ENCODE measurements at places on chromosomes 5 and 9. TPM values are rescaled to one million over a fixed set of nuclear protein-coding genes. Genes with fewer than 3 reads are reported as not detected.

- DNase-seq, result no peak
Observed at GRCh38 chr5:124951661-124952060, 205.2 kb upstream of the ZNF608 start.

DNA sequence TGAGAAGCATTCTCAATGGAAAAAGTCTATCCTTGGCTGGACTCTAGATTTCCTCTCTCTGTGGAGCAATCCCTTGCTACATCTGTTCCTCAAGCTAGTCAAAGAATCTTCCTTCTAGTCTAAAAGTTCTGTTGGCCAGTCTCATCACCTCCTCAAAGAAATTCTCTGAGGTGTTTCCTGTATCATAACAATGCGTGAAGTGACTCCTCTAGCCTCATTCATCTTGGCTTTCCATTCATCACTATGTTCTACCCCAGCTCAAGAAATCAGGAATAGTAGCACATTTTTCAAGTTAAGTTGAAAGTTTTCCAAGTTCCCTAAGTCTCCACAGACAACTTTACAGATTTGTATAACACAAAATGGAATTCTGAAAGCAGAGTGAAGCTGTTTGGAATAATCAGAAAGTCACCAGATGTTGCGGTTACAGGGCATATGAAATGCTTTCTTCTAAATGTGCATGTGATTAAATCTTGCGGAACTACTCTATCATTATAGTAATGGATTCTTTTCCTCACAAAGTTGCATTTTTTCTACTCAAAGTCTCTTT lies 176.6 kb upstream of the FREM1 start:
- no peak for DNase-seq

The ZDHHC11B gene
- total RNA-seq, result not detected

The PDZD2 gene
- total RNA-seq, result 1.2 TPM

The ANKRD55 gene
- 3.7 TPM for total RNA-seq

DNA sequence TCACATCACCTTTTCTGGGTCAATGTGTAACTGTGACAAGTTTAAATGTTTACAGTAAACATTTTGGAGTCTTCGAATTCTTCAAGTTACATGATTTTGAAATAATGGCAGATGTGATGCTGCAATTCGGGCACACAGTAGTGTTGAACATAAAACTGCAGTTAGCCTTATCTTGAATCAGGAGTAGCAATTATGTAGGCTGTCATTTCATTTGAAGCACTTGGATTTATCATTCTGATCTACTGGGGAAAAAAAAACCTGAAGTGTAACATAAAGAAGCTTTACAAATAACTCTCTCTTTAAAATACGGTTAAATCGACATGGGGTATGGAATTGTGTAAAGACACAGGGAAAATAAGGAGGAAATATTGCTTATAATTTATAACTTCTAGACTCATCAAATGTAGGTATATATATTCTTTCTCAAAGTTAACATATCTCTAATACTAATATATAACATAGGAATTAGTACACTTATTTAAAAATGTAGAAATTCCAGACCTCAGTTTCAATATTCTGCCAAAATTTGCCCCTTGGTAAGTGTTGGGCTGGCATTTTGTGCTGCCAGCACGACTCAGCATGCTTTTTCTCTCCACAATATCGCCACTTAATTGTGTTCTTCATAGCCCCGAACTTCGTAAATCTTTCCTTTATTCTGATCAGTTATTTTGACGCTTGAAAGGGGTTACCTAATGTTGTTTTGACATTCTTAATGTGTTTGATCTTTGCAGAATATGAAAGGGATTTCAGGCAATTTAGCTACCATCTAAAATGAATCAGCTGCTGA lies 226.7 kb downstream of the PRR16 start:
- DNase-seq, result no peak

DNA sequence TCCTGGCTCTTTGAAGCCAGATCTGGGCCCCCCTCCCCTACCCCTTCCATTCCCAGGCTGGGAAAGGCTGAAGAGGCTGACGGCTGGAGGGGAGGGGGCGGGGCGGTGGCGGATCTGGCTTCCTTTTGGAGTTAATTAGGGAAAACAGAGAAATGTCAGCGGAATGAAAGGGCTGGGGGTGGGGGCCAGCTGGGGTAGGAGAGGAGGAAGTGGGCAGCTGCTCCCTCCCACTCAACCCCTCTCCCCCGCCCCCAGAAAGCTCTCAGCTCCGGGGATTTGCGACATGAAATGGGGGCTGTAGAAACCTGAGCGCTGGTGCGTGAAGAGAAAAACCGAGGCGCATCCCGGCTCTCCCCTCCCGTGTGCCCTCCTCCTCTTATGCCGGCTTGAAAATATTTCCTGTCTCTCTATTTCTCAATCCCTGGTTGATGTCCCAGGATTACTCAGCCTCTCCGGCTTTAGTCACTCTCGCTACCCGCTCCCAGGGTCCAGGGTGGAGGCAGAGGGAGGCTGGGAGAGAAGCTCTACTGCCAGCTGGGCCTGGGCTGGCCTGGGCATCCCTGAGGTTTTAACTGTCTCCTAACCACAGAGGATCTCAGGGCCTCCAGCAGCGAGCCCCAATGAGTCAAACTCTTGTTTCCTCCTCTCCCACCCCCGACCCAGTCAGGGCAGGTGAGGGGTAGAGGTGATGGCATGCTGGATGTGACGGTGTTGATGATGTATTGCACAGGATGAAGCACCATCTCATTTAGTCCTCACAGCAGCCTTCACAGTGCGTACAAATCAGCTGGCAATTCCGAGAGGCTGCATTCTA lies 20.1 kb downstream of the PCDHGC5 start:
- DNase-seq, result peak; percentile 78

DNA sequence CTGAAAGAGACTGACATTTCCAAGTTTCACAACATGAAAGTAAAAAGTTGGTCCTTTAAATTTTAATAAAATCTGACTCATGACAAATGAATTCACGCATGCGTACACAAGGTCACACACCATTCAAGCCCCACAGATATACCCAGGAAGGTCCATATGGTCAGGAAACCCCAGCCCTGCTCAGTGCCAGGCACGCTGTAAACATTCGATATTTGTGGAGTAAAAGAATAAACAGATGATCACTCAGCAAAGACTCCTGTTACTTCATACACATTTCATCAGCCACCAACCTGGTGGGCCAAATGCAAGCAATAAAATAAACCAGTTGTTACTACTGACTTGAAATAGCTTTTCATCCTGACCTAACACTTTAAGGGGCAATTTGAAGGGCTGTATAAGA lies 158.0 kb upstream of the RETREG1 start:
- peak; percentile 73 for DNase-seq

The PCDHGA6 gene
- 1.2 TPM for total RNA-seq

GRCh38 chr5:131148835-131149234 lies 16.2 kb downstream of the HINT1 start:
- DNase-seq, result no peak

DNA sequence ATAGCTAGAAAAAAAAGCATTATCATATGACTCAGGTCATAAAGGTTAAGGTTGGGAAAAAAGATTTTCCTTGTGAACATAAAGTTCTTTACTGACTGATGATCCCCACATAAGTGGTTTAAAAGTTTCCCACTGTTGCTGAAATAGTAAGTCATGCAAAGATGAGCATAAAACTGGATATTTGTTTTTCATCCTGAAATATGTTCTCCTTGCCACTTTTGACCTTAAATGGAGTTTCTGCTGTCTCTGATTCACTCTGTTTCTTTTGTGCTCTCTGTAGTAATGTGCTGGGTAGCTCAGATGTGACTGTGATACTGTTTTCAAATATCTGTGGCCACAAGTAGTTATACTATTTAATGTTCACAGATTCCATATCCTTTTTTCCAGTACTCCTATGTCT lies 162.5 kb upstream of the GAS1 start:
- no peak for DNase-seq

DNA sequence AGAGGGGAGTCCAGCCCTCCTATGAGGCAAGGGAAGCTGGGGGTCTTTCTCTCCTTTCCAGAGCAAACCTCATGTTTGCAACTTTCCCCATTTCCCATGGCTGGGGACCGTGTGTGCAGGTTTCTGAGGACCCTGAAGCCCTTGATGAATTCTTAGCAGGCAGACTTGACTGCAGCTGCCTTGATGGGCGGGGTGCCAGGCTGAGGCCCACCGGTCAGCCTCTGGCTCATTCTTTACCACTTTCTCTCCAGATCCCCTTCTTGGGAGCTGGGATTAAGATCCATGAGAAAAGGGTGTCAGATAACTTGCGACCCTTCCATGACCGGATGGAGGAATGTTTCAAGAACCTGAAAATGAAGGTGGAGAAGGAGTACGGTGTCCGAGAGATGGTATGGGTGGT lies 30.0 kb upstream of the FOXI1 start:
- DNase-seq, result no peak

The RANBP17 gene
- total RNA-seq, result 4.5 TPM

The PCDHA11 gene
- under 0.01 TPM for total RNA-seq

The LAMC3 gene
- 5.1 TPM for total RNA-seq

The SPINK7 gene
- not detected for total RNA-seq

The MBLAC2 gene
- 5.1 TPM for total RNA-seq

- DNase-seq, result peak; percentile 32
Observed at GRCh38 chr5:39080168-39080567, 6.0 kb upstream of the RICTOR start.

GRCh38 chr5:142795251-142795650 lies 25.1 kb downstream of the ARHGAP26 start:
- DNase-seq, result no peak

- DNase-seq, result no peak
Observed at GRCh38 chr5:159130871-159131270, 31.2 kb upstream of the EBF1 start.

DNA sequence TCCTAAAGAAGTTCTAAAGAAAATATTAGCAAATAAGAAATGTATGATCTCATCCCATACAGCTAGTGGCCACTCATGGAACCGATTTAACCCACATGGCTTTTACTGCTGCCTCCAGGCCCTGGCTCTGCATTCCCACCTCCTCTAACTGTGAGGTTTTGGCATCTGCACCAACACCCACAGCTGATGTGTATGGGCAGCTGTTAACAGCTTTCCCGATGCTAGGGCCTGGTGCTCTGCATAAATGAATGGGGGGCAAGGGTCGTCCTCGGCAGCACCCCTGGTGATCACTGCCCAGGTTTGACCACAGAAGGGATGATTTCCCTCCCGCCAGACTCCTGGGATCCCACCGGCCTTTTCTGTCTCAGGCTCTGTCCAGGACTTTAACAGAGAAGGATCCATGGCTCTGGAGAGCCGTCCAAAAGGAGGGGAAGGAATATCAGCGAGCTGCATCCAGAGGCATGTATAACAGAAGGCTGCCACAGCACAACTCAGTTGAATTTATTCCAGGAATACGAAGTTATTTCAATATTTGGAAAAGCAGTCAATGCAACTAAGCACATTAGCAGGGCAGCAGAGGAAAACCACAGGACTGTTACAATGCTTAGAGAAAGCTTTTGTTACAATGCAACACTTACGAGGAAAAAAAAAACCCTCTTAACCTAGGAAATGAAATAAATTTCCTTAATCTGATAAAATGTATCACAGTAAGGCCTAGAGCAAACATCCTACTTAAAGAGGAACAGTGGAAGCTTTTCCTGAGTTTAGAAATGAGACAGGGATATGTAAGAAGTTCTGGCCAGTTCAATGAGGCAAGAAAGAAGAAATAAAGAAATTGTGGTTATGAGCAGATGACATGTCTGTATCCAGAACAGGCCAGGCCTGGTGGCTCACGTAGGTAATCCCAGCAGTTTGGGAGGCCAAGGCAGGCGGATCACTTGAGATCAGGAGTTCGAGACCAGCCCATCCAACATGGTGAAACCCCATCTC lies 63.1 kb downstream of the NACC2 start:
- DNase-seq, result no peak

GRCh38 chr9:129709438-129710168 lies 43.2 kb downstream of the PTGES start:
- DNase-seq, result no peak

- peak; percentile 52 for DNase-seq
Observed at GRCh38 chr5:53368516-53368915, 111.9 kb upstream of the FST start.

- no peak for DNase-seq
Observed at GRCh38 chr5:83377131-83377865, 94.2 kb upstream of the VCAN start.

- DNase-seq, result no peak
Observed at GRCh38 chr5:174737330-174737729, 12.9 kb downstream of the MSX2 start.

GRCh38 chr9:121154782-121155181 lies 46.9 kb downstream of the RAB14 start:
- no peak for DNase-seq

The GRM6 gene
- total RNA-seq, result not detected

The CDH12 gene
- not detected for total RNA-seq

DNA sequence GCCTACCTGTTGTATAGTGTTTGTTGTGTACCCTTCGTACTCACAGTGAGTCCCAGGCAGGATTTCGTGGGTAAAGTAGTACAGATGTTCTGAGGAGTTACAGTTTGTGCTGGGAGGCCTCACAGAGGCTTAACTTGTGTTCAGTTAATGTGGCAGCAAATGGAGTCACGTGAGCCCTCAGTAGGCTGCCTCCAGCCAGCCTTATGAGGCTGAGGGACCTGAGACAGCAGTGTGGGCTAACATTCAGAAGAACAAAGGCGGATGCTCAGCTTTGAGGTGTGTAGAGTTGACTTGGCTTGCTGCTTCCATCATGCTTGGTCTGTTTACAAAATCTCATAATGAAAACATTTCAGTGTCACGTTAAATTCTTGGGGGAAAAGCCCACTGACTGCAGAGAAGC lies 118.1 kb downstream of the TRIO start:
- no peak for DNase-seq

- DNase-seq, result no peak
Observed at GRCh38 chr9:18580151-18580550, 106.2 kb downstream of the ADAMTSL1 start.

- peak; percentile 91 for DNase-seq
Observed at GRCh38 chr5:76715736-76716455, at the start of gene F2R. TSS of gene F2R (plus strand) at chr5:76716126. CDS start at chr5:76716308, 182 bp downstream.

DNA sequence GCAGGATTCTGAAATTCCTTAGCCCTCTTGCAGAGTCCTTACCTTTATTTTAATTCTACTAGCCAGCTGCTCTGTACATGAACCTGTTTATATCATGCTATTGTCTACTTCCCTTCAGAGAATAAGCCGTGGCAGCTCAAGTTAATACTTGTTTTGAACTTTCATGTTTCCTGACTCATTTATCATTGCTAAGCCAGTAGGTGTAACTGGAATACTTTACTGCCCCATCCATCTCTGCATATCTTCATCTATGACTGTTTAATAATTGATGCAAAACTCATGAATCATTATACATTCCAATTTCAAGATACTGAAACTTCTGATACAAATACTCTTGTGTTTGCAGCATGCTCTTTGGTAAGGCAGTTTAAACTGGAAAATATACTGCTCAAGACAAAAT lies 174.7 kb downstream of the PPP2R2B start:
- DNase-seq, result no peak

The KCNIP1 gene
- 33.6 TPM for total RNA-seq

DNA sequence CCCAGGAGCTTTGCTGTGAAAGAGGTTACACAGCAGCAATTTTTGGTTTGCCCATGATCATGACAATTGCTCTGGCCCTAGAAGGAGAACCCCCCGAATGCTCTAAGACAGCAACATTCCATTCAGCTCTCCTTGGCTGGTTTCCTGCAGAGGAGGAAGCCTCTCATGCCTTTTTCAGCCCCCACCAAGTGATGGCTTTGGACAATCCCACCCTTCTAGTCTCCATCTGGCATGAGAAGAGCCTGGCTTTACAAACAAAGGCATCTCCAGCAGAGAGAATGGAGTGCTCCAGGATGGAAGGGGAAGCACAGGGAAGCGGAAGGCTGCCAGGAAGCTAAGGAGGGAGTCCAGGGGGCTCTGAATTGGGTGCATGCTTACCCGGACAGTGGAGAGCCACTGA lies 98.4 kb downstream of the CRB2 start:
- no peak for DNase-seq
